ENCODE measurements at places on chromosomes 1 and 21. TPM values are rescaled to one million over a fixed set of nuclear protein-coding genes. Genes with fewer than 3 reads are reported as not detected.

DNA sequence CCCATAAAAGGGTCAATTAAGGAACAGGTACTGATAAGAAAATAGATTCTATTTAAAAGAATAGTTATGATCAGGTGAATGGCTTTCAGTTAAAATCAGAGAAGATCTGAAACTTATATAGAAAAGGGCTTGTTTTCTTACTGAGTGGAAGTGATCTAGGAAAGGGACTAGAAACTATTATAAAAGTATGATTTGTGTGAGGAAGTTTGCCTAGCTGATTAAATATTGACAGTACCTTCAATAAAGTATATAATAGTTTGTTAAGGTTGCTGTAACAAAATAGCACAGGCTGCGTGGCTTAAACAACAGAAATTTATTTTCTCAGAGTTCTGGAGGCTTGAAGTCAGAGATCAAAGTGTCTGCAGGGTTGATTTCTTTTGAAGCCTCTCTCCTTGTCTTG is 5.4 kb upstream of the ALG6 start:
- DNase-seq = no peak

DNA sequence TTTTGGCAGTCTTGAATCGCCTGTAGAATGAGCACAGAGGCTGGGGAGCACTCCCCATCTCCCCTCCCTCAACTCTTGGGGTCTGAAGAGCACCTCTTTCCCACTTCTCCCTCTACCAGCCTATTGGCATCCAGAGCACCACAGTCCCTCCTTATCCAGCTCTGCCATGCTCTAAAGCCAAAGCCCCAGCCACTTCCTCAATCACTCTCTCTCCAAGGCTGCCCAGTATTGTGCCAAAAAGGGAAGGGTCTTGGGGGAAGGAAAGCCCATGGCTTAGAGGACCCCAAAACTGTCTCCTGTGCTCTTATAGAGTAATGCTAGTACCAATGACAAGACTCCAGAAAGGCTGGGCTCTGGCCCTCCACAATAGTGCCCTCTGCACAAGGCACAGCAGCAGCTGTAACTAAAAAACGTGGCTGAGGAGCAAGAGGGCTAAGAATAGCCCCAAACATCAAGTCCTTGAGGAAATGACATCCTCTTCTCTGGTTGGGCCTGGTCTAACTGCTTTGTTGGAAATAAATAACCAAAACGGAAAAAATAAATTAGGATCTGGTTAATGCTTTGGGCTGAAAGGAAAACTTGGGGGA is 28.4 kb downstream of the SLC27A3 start:
- DNase-seq = no peak

The SMPDL3B gene
- not detected for total RNA-seq

- DNase-seq = no peak
These were observed 150.5 kb downstream of the DPYD start for GRCh38 chr1:97770376-97770775.

GRCh38 chr1:197781968-197782721 is 6.9 kb upstream of the DENND1B start:
- peak; percentile 27 for DNase-seq

The C1orf94 gene
- total RNA-seq = 0.68 TPM

The STPG1 gene
- 8.6 TPM for total RNA-seq
